ENCODE measurements at places on chromosomes 12 and 14. TPM values are rescaled to one million over a fixed set of nuclear protein-coding genes. Genes with fewer than 3 reads are reported as not detected.

Gene LMNTD1
- total RNA-seq = not detected

DNA sequence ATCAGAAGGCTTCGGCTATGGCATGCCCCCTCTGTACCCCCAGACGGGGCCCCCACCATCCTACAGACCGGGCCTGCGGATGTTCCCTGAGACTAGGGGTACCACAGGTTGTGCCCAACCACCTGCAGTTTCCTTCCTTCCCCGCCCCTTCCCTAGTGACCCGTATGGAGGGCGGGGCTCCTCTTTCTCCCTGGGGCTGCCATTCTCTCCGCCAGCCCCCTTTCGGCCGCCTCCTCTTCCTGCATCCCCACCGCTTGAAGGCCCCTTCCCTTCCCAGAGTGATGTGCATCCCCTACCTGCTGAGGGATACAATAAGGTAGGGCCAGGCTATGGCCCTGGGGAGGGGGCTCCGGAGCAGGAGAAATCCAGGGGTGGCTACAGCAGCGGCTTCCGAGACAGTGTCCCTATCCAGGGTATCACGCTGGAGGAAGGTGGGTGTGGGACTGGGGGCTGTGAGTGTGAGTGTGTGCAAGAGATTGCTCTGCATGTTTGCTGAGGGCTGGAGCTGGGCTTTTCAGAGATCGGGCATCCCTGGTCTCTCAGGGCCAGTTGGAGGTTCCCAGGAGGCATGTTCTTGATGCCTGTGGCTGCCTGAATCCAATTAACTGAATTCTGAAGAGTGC is 8.6 kb downstream of the NFATC4 start:
- no peak for DNase-seq

Gene PLXNC1
- total RNA-seq = 10.4 TPM

GRCh38 chr14:26088275-26088674 is 509.6 kb downstream of the NOVA1 start:
- DNase-seq = no peak

- no peak for DNase-seq
Observed at GRCh38 chr12:100265732-100266584, 921 bp downstream of the DEPDC4 start.

Gene RPGRIP1
- not detected for total RNA-seq

DNA sequence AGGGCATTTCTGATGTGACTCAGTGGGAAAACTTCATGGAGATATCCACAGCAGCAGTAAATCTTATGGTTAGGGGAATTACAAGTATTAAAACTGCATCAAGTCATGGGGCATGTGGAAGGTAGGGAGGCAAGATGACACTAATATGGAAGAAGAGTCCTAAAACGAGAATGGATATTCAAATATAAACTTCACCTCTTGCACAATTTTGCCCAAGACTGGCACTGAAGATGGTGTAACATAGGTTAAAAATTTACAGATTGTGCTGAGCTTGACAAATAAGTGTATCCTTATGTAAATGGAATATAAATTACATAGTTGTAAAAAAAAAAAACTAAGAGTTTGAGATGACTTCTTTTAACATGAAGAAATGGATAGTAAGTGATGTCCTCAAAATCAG is 12.8 kb downstream of the ETFRF1 start:
- no peak for DNase-seq

DNA sequence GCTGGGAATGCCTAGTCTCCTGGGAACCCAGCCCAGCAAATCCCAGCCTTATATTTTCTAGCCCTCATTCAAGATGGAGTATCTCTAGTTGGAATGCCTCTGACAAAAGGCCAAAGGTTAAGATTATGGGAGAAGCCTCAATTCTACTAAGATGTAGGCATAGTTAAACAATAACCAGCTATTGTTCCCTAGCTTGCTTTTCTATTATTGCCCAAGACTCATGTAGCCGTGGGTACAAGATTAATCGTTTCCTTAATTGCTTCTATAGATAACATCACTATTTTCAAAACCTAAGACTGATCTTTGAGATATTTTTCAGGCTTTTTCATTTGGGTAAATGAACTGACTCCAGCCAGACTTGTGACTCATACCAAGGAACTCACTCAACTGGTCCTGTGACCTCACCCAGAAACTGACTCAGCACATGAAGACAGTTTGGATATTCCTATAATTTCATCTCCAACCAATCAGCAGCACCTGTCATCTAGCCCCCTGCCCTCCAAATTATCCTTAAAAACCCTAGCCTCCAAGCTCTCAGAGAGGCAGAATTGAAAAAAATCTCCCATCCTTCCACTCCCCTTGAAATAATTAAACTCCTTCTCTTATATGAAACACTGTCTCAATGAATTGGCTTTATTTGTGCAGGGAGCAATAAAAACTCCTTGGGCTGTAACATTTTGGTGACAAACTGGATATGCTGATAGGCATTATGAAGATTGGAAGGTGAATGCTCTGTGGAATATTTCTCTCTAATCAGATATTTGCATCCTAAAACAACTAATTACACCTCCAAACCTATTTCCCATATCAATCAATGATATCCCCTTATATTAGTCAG is 589.0 kb downstream of the C12orf50 start:
- no peak for DNase-seq

GRCh38 chr14:100119251-100119650 is 40.2 kb downstream of the DEGS2 start:
- no peak for DNase-seq

DNA sequence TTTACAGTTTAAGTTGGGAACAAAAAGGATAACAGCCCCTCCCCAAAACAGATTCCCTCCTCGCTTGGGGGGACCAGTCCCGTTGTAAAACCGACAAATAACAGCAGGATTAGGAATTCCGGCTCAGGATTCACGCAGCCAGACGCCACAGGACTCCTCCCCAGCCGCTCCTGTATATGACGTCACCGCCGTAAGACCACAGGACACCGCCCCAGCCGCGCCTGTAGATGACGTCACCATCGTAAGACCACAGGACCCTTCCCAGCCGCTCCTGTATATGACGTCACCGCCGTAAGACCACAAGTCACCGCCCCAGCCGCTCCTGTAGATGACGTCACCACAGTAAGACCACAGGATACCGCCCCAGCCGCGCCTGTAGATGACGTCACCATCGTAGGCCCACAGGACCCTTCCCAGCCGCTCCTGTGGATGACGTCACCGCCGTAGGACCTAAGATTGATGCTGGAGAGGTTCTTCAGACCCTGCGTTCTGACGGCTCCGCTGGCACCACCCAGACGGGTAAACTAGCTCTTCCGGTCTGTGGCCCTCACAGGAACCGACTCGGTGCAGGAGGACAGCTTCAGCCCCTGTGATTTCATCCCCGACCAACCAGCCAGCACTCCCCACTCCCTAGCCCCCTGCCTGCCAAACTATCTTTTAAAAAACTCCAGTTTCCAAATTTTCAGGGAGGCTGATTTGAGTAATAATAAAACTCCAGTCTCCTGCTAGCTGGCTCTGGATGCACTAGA is 43.9 kb upstream of the FBRSL1 start:
- peak; percentile 87 for DNase-seq

Gene ARMH4
- not detected for total RNA-seq

GRCh38 chr12:40583743-40584142 is 108.5 kb upstream of the CNTN1 start:
- DNase-seq = no peak

Measured in activated CD8-positive, alpha-beta memory T cell treated with anti-CD3 and anti-CD28 coated beads, Interleukin-2, amount 10 ng/mL, durations not matched to agents 7 days and 5 days (primary cell).